Lung (tissue), 17 donors: ENCODE measurements at places on chromosomes 5 and 9.
A peak's percentile ranks its signal among the peaks of the same experiment; 100 is the strongest.

DNA sequence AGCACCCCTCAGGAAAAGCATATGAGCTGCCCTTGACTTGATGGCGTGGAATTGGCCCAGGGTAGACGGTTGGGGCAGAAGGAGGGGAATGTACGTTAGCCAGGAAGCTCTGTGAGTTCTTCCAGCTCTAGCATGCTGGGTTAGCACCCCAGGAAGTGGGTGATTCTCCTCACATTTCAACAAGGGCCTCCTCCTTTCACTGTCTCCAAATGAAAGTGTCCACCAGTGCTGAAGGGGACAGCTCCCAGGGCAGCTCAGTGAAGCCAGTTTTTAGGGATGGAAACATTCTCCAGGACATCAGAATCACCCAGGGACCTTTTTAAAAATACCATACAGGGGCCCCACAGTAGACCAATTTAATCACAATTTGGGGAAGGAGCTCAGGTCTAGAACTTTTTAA lies 17.2 kb upstream of the AFAP1L1 start:
- peak; percentile 37 for DNase-seq

DNA sequence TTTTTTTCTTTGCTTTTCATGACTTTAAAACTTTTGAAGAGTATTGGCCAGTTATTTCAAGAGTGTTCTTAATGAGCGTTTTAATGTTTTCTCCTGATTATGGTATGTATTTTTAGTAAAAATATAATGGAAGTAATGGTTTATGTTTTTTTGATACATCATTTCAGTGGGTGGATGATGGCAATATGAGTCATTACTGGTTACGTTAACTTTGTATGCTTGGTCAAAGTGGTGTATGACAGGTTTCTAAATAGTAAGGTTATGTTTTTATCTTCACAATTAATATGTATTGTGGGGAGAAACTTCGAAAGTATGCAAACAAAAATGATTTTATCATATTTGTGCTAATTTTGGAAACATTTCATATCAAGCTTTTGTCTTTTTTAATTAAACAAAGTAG lies 176.7 kb upstream of the PRDM9 start:
- DNase-seq, result no peak

- peak; percentile 91 for DNase-seq
Measured at GRCh38 chr9:77598524-77598923, 49.6 kb downstream of the GNA14 start.

DNA sequence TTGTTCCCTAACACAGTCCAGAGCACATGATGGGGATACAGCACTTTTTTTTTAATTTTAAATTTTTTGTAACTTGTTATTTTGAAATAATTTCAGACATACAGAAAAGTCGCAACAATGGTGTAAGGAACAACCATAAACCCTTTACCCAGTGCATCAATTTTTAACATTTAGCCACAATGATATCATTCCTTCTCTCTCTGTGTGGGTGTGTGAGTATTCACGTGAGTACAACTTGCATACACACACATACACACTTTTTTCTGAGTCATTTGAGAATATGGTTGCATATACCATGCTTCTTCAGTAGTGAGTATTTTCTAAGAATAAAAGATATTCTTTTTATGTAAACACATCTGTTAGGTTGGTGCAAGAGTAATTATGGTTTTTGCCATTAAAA lies 135.2 kb downstream of the ARHGAP26 start:
- no peak for DNase-seq

GRCh38 chr9:136558373-136558772 lies 12.5 kb upstream of the NOTCH1 start:
- DNase-seq, result no peak

DNA sequence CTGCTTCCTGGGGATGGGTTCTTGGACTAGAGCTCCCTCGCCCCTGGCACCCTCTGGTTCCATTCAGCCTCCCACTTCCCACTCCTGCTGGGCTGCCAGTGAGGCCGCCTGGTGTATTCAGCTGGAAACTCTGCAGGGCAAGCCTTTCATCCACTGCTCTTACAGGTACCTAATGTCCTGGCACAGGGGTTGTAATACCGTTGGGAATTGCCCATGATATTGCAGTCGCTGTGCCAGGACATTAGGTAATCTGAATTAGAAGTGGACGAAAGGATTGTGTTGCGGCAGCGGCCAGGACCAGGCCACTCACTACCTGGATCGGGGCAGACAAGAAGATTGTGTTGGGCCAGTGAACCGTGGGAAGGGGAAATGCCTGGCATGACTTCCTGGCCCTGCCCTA lies 13.1 kb downstream of the TMOD1 start:
- no peak for DNase-seq
